ENCODE measurements at places on chromosomes 2 and 18.

DNA sequence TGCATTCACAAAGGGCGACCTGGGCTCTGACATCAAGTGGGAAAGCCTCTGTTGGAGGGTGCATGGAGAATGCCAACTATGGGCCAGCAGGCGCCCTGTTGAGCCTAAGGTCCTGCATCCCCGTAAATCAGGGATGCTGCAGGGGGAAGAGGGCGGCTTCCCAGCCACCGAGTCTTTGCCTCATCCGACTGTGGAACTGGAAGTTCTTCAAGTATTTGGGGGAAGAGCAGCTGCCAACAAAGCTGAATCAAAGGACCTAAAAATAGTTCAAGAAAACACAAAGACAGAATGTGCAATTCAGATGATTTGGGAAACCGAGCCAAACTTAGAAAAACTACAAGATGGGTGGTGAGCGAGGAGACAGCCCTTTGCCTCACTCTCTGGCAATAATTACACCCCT lies 281.1 kb upstream of the MGAT5 start:
- no peak for DNase-seq

DNA sequence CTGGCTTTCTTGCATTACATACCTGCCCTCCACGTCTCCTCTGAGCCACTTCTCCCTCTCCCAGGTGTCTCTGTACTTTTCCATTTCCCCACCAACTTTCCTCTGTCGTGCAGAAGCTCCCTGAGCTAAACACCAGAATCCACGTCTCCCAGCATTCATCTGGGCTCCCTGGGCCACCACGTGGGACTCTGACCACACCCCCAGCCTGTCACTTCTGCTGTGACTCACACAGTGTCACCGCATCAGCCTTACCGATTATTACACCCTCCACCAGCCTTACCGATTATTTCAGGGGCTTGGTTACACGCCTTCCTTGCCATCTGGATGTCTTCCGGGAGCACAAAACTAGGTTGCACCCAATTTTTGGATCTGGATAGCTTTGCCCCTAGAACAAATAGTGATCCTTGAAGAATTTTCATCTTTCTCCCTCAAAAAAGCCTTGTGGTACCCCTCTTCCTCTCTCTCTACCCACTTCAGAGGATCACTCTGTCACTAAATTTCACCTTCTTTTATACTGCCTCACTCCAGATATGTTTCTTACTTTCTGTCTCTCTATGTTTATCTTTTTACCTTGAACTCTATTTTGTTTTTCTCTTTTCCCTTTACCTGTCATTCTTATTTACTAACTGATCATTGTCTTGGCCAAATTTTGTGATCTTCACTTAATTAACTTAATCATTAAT lies 136.9 kb upstream of the CAB39 start:
- peak; percentile 18 for DNase-seq

GRCh38 chr2:216296856-216297255 lies 75.4 kb downstream of the MARCHF4 start:
- DNase-seq = no peak

DNA sequence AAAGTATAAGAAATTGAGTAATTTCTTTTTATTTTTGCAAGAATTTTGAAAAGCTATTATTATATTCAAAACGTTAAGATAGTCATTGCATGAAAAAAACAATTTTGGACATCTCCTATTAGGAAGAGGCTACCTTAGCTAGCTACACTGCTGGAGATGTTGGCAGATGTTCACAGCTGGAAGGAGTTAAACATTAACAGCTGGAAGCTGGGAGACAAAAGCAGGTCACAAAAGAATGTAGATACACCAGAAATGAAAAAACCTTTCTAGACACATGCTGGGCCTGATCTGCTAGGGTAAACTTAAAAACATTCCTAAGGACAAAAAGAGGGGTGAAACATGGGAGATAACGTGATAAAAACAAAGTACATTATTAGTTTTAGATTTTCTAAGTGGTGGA lies 84.4 kb downstream of the SESTD1 start:
- DNase-seq = no peak

- DNase-seq = no peak
These were observed 127.1 kb downstream of the AGPS start for GRCh38 chr2:177519534-177520115.

GRCh38 chr2:118115761-118116160 lies 27.5 kb downstream of the INSIG2 start:
- no peak for DNase-seq

- DNase-seq = no peak
These were observed 39.4 kb downstream of the HRH4 start for GRCh38 chr18:24499814-24500213.

DNA sequence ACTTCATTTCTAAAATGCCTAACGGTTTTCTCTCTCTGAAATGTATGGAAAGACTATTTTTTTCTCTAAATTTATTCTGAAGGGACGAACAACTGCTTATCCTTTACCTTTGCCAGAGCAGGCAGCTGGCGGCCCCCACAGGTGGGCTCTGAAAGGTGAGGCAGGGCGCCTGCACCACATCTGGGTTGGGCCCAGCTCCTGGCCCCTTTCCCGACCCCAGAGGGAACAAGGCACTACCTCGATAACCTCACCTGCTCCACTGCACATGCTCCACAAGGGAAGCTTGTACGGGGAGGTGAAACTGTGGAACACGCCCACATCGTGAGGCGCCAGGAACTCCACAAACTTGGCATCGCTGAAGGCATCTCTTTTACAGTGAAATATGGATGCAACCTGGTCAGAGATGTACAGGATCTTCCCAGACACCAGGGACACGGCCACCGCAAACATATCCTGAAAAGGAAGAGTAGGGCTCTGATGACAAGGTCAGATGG lies 17.3 kb downstream of the PER2 start:
- DNase-seq = no peak

- no peak for DNase-seq
These were observed 4.9 kb downstream of the DARS1 start for GRCh38 chr2:135980434-135981079.

DNA sequence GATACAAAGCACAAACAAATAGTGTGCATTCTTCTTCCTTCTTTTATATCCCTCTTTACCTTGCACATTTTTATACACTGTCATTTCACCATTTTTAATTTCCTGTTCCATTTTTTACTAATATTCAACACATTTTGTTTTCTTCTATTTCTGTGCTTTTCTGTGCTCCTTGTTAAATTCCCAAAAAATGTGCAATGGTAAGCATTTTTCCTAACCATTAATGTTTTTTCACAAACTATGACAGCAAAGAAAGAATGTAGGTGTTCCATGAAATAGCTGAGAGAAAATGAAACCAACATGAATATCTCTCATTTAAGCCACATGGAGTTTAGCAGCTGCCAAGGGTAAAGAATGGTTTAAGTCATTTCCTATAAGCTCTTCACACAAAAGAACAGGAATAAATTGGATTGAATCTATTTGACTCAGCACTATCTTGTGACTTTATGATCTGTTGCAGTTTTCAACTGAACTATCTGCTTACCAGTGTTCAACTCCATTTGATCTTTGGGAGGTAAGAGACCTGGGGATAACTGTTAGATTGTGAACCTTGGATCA lies 145.7 kb upstream of the CDH19 start:
- no peak for DNase-seq

- DNase-seq = no peak
These were observed 12.1 kb downstream of the RNF149 start for GRCh38 chr2:101296371-101296770.

DNA sequence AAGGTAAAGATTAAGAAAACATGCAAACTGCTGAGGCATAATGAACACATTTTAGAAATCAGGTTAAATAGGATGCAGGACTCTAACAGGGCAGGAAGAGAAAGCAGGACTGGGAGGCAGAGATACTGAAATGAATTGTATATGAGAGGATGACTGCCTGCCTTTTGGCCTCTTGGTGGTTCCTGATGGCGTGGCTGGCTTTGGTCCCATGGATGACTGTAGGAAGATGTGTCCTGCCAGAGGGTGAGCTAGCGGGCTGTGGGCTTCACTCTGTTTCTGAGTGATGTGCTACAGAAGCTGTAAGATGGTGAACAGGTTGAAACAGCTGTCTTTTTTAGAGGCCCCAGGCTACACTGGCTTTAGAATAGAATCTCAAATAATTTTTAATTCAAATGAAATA lies 517.0 kb downstream of the SLC4A3 start:
- no peak for DNase-seq

GRCh38 chr2:60764736-60765534 lies 8.9 kb downstream of the PAPOLG start:
- DNase-seq = no peak

DNA sequence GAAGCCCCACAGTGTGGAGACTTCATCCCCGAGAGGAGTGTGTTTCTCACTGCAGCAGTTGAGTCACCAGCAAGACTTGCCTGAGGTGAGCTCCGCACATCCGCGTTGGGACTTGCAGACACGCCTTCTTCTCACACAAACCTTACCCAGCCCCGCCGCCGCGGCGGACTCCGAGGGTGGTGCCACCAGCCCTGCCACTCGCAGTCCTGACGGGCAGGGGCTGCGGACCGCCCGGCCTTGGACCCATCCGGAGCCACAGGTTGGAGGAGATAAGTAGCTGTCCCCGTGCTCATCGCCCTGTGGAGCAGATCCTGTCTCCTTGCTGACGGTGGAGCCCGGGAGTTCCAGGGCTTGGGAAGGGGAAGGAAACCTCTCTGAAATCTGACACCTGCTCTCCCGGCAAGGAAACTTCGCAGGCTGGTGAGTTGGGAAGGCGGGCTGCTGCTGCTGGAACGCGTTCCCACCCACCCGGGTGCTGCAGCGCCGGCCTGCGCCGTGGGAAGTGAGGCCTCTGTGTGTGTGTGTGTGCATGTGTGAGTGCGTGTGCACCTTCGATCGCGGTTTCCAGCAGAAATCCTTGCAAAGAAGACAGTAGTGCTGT lies at the start of gene RAB27B:
RAB27B (plus strand) TSS at position 197 of the 601 bp plus-strand sequence. CDS start 49,109 bp downstream, outside the sequence.
- peak; percentile 29 for DNase-seq

- DNase-seq = no peak
These were observed 137.7 kb upstream of the MMADHC start for GRCh38 chr2:149725234-149725633.

GRCh38 chr2:3280683-3281520 lies 96.7 kb downstream of the EIPR1 start:
- no peak for DNase-seq

- no peak for DNase-seq
These were observed 249.4 kb upstream of the UBE2E3 start for GRCh38 chr2:180730976-180731375.

Data from stimulated activated CD8-positive, alpha-beta memory T cell treated with anti-CD3 and anti-CD28 coated beads, Interleukin-4, amount 100 ng/mL, for 1 hour (primary cell).